Stimulated activated CD4-positive, alpha-beta T cell treated with anti-CD3 and anti-CD28 coated beads, Interleukin-1b, Interleukin-23, amount 100 ng/mL, for 48 hours (primary cell): ENCODE measurements at places on chromosomes 6 and 20.

DNA sequence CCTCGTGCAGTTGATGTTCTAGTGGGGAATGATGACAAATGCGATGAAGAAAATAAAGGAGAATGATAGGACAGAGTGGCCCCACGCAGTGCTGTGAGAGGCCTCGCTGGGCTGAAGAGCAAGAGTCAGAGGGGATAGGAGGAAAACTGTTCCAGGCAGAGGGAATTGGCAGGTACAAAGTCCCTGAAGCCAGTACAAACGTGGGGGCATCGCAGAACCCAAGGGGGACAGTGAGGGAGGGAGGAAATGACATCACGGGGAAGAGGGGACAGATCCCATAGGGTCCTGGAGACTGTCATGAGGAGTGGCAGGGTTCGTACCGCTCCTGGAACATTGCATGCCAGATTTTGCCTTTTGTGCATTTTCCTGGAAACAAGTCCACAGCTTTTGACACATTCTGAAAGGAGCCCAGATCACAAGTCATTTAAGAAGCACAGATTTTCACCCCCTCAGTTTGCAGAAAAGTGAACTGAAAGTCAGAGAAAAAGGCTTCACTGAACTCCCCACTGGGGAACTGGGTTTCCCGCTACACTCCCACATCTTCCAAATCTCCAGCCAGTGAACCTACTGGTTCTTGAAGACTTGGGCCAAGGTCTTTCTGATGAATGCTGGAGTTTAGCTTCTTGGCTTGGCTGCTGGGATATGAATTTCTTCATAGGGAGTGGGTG lies 77.0 kb downstream of the SULF2 start:
- no peak for DNase-seq

GRCh38 chr6:143160439-143161220 lies 99.9 kb downstream of the AIG1 start:
- no peak for DNase-seq

DNA sequence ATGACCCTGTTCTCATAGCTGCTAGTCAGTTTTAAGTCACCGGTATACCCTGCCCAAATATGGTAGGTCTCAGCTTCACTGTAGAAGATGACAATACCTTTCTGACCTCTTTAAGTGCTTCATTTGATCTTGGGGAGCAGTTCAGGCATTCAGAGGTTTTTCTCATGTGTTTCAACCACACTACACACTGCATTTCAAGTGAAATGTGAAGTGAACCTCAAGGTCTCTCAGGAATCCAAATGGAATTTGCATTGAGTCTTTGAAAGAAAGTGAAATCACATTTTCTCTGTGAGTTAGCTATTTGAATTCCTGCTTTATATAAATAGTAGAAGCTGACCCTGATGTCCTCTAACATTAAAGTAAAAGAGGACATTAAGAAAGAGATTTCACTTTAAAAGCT lies 461.6 kb downstream of the ADGRB3 start:
- DNase-seq, result no peak

DNA sequence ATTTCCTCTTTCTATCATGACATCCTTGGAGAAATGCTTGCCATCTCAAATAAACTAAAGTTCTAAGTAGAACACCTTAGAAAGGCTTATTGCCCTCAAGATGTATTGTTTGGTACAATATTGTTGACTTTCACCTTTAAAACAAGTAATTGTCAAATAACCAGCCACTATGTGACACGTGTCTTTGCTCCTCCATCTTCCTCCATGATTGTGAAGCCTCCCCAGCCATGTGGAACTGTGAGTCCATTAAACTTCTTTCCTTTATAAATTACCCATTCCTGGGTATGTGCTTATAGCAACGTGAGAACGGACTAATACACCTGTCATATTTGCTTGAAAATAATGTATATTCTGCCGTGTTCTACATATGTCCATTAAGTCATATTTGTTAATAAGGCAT lies 126.5 kb downstream of the BMP5 start:
- DNase-seq, result no peak

DNA sequence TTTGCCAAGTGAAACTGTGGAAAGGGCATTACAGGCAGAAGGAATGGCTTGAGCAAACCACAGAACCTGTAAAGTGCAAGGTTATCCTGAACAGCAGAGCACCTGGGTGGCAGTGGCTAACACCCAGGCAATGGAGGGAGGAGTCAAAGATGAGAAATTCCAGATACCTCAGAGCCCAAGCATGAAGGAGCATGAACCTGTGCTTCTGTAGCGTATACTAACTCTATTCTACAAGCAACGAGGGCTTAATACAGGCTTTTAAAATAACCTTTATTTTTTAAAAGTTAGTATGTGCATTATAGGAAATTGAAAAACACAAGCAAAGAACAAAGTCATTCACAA lies 77.0 kb downstream of the CNBD2 start:
- no peak for DNase-seq

GRCh38 chr6:11951868-11952267 lies 60.2 kb upstream of the HIVEP1 start:
- no peak for DNase-seq

DNA sequence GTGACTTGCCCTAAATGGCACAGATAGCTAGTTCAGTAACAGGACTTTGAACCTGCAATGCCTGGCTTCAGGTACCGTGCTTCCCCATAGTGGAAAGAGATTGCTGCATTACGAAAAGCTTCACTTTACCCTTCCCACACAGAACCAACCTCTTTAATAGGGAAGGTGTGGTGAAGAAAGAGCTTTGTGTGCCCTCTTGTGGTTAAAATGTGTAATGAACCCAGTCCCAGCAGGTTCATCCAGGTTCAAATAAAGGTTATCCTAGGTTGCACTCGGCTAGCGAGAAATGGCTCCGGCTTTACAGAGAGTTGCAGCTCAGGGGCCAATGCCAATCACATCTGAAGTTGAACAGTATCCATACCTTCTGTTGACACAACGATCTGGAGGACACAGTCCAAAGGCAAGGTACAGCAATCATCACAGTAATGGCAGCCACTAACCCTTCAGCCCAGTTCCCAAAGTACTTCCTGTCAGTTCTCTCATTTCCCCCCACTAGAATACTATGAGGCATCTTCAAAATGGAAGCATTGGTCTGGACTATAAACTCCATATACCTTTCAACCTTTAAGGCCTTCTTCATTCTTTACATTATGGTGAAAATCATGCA lies 3.0 kb downstream of the DEFB115 start:
- no peak for DNase-seq

GRCh38 chr6:83354747-83355146 lies 76.1 kb downstream of the ME1 start:
- DNase-seq, result no peak

DNA sequence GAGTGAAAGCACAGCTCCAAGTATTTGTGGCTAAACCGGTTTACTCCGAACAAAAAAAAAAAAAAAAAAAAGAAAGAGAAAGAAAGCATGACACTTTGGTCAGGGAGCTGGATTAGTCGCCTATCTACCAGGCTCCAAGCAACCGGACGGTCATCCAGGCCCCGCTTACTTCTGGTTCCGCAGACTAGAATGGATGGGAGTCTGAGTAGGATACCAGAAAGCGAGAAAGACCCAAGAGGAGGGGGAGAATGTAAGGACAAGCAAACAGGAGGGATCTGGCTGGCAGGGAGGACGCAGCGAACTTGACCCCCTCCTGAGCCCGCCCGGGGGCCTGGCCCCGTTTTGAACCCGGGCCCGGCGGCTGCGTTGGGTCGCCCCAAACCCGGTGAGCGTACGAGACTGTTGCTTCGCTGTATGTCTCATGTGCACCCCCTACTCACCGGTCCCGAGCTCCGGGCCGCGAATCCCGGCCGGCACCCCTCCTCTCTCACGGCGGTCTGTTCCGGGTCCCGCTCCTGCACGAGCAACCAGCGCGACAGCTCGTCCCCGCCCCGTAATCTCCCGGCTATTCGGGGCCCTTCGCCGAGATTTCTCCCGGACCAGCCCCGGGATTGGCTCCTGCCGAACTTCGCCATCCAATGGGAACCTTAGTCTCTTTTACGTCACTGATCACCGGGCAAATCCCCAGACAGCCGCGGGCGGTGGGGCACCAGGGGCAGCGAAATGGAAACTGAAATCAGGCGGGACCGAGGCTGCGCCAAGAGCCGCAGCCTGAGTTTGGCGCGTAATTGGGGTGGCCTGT lies at the start of gene TRIM26:
Gene TRIM26 (minus strand): TSS at position 542 of the 802 bp plus-strand sequence. CDS start 14,303 bp downstream, outside the sequence.
- peak; percentile 98 for DNase-seq

DNA sequence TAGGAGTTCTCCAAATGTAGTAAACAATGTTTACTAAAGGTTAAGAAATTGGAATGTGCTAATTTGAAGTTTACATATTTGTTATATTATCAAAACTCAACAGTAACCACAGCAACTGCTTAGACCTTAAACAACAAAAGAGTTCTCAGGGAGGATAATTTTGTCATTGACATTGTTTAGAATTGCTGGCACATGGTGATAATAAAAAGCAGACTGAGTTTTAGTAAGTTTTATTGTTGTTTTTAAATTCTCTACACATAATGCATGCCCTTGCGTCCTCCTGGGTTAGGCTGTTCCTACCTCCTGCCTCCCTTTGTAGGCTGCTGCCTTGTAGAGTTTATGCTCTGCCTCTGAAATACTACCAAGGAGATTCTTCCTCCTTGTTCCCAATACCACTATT lies 28.7 kb downstream of the LAMA4 start:
- no peak for DNase-seq

GRCh38 chr6:170452767-170453545 lies 100.2 kb downstream of the PSMB1 start:
- no peak for DNase-seq

GRCh38 chr20:40568200-40568599 lies 120.8 kb downstream of the MAFB start:
- no peak for DNase-seq

DNA sequence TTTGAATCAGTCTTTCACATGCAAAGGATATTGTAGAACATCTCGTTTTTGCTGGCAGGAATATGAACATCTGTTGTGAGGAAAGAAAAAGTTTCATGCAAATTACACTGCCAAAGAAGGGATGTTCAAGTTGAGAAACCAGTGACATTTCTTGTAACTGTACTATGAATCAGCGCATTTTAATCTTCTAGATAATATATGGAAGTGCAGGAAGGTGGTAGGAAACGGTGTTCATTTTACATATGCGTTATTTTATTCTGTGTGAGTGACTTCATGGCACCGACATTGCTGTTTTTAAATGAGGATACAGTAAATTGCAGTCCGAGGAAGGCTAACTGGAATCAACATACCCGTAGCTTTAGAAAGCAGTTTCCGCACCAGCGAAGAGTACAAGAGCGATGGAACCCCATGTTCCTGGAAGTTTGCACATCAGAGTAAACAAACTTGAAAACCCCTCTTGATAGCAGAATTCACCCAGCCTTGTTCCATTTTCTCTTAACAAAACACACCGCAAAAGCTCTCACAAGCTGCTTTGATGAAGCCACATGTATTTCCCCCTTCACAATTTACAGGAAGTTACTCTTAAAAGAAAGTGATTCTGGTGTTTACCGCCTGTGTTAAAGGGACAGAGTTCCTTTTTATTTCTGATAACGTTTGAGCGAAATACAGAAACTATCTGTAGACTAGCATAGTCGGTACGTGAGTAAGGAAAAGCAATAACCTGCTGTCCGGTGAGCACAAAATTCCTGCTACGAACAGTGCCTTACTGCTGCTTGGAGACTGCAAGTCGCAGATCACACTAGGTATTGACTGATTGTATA lies 11.5 kb downstream of the PRDM1 start:
- peak; percentile 50 for DNase-seq

DNA sequence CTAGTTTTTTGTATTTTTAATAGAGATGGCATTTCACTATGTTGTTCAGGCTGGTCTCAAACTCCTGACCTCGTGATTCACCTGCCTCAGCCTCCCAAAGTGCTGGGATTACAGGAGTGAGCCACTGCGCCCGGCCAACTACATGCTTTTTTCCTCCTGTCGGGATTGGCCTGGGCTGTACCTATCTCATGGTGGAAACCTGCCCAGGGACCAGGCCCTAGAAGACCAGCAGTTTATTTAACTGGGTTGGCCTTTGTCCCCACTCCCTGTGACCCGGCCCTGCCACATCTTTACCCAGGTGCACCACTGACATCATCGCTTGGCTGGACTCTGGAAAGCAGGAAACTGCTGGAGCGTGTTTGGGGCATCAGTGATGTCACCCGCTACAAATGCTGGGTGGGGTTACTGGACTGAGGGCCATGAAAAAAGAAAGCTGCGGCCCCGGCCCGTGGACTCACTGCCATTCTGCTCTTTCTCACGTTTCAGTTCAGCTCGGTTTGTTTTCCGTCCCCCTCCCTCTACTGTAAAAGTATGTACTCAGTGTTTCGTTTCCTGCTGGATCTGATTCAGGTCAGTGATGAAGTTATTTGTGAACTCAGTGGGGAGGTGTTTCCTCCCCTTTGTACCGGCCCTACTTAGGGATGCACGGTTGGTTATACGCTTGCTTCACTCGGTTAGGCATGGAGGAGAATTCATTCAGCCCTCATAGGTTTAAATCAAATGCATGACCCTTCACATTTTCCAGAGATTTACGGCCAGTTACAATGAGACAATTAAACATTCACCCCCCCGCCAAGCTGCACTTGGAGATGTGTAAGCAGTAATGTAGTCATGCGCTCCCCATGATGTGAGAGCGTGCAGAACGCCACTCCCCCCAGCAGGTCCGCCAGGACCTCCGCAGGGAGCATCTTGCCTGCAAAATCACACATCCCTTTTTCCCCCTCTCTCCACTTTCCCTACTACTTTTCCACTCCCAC lies 179.3 kb downstream of the MTHFD1L start:
- DNase-seq, result no peak

DNA sequence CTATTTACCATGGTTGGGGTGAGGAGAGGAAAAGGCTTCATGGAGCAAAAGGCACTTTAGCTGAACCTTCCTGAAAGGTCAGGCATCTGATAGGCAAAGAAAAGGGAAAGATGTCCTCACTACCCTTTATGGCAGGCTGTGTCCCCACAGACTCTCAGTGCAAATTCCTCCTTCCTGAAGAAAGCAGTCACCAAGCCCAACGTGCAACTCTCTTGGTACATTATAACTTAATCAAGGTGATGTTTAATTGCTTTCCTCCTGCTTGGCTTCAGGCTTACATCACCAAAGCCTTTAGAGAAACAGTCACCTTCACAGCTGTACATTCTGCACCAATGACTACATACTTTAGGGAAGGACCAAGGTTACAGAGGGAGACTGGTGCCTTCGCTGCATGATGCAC lies 2.1 kb upstream of the CLIC5 start:
- no peak for DNase-seq

- no peak for DNase-seq
These were observed 2.1 kb downstream of the UBE2J1 start for GRCh38 chr6:89350281-89350966.

DNA sequence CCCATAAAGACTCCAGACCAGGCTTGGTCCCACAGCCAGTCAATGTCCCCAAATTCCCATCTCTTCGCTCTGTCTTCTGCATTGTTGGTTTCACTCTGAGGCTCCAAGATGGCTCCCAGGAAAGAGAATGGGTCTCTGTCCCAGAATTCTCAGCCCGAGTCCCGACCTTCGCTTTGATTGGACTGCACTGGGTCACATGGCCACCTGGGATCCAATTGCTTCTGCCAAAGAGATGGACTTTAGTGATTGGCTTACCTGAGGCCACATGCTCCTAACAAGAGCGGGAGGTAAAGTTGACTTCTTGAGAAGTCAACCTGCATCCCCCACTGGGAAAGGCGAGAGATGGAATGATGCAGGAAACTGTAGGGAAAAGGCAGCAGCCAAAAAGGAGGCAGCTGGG lies 104.7 kb upstream of the PMEPA1 start:
- DNase-seq, result no peak

- DNase-seq, result no peak
These were observed 25.5 kb downstream of the ENTPD6 start for GRCh38 chr20:25220810-25221591.

- DNase-seq, result no peak
These were observed 255.4 kb downstream of the OGFRL1 start for GRCh38 chr6:71544028-71544427.
